ENCODE measurements at places on chromosomes 2 and 18. TPM values are rescaled to one million over a fixed set of nuclear protein-coding genes. Genes with fewer than 3 reads are reported as not detected.

KCNG2 gene
- total RNA-seq = not detected

CNTNAP5 gene
- not detected for total RNA-seq

PLB1 gene
- total RNA-seq = 0.30 TPM

GCKR gene
- total RNA-seq = 3.2 TPM

HOXD13 gene
- not detected for total RNA-seq

KRTCAP3 gene
- total RNA-seq = not detected

TMEFF2 gene
- total RNA-seq = under 0.01 TPM

MREG gene
- 3.6 TPM for total RNA-seq

ARHGAP25 gene
- total RNA-seq = 0.32 TPM

MEP1B gene
- not detected for total RNA-seq

Measured in epithelial cell of umbilical artery (primary cell).